ENCODE measurements at places on chromosomes 5 and 9.
A peak's percentile ranks its signal among the peaks of the same experiment; 100 is the strongest.

DNA sequence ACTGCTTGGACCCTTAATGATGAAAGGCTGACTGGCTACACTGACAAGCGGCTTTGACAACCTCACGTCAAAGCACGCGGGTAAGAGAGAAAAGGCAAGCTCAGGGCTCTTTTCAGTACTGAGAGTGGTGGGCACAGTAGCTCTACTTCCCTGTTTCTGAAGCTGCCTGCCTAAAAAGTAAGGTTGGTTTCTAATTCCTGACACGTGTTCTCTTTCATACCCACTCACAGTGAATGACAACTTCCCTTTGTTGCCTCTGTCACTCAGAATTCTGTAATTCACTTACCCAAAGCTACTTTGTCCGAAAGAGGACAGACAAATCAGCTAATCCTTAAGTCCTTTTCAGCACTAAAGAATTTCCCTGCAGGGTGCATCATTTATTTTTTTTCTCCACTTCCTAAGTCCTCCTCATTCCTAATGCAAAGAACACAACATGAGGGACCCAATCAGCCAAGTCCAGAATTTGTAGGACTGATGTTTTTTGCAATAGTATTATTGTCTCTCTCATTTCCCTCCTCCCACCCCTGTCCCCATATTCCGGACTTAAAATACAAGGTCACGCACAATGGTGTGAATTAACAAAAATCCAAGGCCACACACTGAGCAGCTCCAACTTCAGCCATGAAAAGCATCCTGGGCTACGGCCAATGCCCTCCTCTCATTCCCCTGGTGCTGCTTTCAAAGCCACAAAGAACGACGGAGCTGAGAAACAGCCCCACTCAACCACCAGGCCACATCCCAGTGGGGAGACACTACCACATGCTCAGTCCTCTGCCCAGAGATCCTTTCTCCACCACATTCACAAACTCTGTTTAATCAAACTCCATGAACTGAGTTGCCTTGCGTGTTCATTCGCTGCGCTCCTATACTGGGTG, 221.0 kb downstream of the TSSK1B start:
- DNase-seq = no peak

DNA sequence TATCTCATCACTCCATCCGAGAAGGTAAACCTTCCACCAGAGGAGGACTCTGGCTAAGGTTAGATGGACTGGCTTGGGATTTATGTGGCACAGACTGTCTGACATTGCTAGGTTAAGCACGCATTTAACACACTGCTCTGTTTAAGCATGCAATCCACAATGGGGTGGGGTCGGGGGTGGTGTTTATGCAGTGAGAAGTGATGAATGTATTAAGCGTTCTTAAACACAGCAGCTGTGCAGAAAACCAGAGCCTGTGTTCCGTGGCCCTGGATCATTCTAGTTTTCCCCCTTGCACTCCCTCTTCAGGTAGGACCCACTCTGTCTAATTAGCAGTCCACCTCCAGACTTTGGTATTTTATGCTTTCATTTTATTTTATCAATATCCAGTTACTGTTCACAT, 46.4 kb downstream of the STXBP1 start:
- DNase-seq = no peak

DNA sequence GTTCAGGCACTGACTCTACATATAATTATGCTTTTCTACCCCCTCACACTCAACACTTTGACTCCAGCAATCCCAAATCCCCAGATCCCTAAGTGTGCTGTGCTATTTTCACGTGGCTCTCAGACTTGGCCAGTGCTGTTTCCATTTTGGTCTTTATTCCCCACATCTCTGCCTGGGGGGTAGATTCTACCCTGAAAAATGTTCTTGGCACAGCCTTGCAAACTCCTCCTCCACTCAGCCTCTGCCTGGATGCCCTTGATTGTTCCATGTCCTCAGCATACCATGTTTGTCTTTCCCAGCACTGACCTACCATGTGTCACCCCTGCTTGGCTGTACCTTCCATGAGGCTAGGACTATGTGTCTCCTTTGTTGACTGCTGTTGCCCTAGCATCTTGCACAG, 43.0 kb downstream of the FXN start:
- no peak for DNase-seq

- DNase-seq = no peak
Measured at GRCh38 chr5:15612915-15613635, 113.1 kb downstream of the FBXL7 start.

DNA sequence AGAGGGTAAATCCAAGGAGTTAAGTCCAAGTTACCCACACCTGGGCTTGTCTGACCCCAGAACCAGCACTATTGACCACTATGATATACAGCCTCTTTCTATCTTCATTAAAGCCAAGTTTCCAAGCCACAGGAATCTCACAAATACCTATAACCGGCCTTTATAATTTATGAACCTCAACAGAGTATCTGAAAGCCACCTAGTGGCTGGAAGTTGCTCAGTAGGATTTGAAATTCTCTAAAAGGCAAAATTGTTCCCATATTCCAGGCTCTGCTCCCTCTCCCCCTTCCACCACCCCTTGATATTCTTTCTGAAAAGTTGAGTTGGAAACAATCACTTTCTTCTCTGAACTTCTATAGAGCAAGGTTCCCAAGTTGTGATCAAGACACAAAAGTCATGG, 106.4 kb upstream of the GPR151 start:
- peak; percentile 25 for DNase-seq

DNA sequence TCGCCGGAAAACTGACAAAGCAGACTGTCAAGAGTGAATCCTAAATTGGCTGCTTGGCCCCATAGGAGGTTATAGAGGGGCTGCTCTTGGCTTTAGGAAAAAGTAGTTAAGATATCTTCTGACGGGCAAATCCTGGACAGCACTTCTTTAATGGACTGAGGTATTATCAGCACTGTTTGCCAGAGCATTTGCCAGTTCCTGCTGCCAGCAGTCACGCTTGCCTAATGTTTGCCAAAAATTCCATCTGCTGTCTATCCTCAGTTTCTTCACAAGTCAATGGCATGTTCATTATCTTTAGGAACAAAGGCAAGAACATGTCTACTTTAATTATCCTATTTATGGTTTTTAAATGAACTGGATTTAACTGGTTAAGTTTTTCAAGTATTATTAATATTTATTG, 25.8 kb upstream of the SREK1 start:
- DNase-seq = no peak

DNA sequence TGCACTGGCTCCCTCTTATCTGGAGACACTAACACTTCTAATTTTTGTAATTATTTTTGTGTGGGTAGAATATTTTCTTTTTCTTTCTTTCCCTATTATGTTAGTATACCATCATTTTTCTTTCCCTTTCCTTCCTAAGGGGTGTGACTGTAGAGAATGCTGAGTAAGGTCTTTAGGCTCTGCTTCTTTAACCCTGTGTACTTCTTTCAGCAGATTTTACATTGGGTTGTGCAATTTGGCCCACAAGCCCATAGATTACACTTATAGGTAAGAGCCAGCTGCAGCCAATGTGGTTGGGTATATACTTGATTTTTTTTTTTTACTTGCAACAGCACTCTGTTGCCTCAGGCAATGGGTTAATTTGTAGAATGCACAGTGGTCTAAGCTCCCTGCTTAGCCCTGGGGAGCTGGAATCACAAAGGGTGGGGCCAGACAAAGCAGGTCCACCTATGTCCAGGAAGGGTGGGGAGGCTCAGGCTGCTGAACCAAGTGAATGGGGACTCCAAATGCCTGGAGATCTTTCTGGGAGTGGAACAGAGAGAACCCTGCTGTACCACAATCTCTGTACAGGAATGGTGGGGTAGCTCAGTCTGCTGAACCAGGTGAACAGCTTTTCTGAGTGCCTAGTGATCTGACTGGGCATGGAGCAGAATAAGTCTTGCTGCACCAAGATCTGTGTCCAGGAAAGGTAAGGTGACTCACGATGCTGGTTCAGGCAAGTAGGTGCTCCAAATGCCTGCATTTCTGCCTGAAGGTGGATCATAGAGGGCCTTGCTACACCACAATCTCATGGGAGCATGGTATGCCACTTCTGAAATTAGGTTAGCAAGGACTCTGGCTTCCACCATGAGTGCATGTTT, 64.9 kb downstream of the SLC25A46 start:
- DNase-seq = no peak

GRCh38 chr5:34003941-34004340, 3.9 kb downstream of the AMACR start:
- no peak for DNase-seq

DNA sequence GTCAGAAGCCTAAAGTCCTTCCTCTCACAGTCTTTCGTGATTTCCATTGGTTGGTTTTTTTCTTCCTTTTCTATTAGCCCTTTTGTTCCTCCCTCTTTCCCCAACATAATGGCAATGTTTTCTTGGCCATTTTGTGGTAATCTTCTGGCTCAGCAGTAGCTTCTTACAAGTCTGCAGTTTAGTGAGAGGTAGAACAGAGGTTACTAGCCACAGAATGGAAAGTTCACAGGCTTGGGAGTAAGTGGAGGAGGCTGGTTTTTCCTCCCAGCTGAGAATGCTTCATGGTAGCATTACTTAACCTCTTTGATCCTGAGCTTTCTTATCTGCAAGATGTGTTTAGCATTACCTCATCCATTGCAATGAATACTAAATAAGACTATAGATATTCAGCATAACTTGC, 346.9 kb downstream of the NFIB start:
- no peak for DNase-seq

GRCh38 chr5:72267685-72268084, 52.4 kb downstream of the MRPS27 start:
- DNase-seq = no peak

GRCh38 chr9:14627513-14627912, 65.7 kb downstream of the ZDHHC21 start:
- no peak for DNase-seq

GRCh38 chr9:77999231-77999631, 32.4 kb downstream of the GNAQ start:
- DNase-seq = peak; percentile 63

DNA sequence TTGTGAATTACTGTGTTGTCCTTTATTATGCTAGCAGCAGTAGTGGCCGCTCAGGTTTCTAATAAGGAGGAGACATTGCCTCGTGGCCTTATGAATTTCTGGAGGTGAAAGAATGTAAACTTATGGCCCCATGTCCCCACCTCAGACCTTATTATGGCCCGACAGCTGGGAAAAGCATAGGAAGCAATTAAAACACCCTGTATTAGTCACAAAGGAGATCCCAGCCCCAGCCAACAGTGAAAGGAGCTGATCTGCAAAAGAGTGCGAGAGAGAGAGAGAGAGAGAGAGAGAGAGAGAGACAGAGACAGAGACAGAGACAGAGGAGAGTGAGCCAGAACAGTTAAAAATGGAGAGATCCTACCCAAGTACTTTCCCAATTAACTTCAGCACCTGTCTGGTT, 269.3 kb downstream of the DMRT2 start:
- no peak for DNase-seq

DNA sequence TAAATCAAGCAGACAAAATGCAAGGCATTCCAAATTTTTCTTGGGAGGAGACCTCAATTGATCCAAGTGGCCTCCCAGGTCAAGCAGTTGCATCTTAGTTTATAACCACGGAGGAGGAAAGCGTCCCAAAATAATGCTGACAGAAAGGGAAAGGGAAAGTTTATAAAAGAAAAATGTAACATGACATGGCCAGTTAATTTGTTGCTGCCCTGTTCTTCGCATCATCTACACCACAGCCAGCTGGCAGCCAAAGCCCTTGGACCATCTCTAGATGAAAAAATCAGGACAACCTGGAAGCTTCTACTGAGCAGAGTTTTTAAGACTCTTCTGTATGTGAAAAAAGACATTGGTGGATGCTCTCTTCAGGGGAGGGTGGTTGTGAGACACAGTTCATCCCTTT, 128.8 kb upstream of the FBXL7 start:
- DNase-seq = no peak

DNA sequence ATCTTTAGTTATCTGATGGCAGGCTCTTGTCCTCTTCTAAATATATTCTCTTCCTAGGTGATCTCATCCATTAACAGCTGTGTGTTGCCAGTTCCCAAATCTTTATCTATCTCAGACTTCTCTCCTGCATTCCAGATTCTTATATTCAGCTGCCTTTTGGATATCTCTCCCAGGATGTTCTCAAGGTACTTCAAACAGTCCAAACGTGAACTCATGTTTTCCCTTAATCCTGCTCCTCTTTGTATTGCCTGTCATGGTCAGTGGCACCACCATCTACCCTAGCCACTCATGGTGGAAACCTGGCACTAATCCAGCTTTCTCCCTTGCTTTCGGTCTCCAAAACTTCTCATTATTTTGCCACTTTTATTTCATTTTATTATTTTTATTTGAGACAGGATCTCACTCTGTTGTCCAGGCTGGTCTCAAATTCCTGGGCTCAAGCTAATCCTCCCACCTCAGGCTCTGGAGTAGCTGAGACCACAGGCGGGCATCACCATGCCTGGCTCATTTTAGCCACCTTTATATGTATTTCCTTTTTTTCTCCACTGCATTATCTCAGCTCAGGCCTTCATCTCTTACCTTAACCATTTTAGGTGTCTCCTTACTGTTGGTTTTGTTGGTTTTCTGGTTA, 3.8 kb downstream of the ZFYVE16 start:
- DNase-seq = no peak

- peak; percentile 34 for DNase-seq
Measured at GRCh38 chr9:132002643-132003318, 76.9 kb downstream of the MED27 start.

GRCh38 chr5:9661316-9662015, 31.3 kb upstream of the TAS2R1 start:
- no peak for DNase-seq

- peak; percentile 60 for DNase-seq
Measured at GRCh38 chr5:108380531-108381349, 1.2 kb downstream of the FBXL17 start.

DNA sequence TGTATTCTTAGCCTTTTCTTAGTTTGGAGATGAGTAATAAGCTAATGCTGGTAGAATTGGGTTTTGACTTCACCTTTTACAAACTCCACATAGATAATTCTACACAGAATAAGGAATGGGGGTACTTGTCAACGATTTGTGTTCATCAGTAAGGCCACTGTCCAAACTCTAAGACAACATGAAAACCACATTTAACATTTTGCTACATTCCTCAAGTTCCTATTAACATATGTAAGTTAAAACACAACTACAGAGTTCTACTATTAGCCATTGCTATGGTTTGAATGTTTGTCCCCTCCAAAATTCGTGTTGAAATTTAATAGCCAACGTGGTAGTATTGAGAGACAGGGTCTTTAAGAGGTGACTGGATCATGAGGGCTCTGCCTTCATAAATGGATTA, 31.9 kb downstream of the MEIKIN start:
- no peak for DNase-seq

GRCh38 chr5:5494489-5495402, 72.3 kb downstream of the ICE1 start:
- peak; percentile 46 for DNase-seq
